ENCODE measurements at places on chromosomes 7 and 10.

DNA sequence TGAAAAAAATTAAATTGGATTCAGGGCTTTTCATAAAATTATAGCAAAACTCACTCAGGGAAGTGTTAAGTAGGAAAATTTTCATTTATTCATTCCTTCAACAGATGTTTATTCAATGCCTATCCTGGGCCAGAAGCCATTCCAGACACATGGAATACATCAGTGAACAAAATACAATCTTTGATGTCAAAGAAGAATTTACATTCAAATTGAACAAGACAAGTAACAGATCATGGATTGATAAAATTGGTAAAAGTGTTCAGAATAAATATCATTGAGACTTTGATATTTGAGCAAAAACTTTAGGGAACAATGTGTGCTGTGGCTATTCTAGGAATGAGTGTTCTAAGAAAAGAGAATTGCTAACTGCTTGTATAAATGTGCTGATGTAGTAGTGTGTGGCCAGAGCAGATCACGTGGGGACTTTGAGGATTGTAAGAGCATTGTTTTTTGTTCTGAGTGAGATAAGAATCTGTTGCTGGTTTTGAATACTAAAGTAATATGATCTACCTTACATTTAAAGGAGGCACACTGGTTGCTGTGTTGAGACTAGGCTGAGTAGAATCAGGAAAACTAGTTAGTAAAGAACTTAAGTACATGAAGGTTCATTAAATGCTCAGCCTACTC is 957.2 kb downstream of the PCDH15 start:
- DNase-seq = no peak

DNA sequence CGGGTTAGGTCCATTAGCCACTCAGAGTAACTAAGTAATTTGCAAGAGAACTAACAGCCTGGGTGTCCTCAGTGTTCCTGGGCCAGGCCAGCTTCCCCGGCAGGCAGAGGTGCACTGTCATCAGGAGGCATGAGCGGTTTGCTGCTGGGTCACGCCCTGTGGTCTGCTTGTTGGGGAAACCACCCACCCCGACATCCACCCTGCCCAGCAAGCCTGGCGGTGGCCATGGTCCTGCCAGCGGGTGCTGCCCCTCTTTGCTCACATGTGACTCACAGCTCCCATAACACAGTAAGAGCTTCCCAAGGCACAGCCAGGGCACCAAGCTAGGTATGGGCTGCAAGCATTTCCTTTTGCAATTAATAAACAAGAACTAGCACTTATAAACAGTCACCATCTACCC is 75.9 kb downstream of the RGS10 start:
- DNase-seq = no peak

DNA sequence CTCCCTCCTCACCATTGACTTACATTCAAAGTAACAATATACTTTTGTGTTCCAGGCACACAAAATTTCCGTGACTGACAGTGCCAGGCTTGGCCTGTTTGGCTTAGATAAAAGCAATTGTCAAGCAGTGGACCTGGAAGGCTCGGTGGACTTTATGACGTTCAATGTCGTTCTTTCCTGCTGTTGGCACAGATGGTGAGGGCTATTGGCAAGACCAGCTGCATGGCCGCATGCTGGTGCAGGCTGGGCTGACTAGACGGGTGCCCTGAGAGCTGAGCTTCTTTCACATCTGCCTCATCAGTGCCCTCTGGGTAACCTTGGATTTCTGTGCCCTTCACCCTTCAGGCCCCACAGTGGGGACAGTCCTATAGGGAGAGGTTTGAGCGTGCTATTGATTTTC is 45.2 kb downstream of the WIPF3 start:
- no peak for DNase-seq

DNA sequence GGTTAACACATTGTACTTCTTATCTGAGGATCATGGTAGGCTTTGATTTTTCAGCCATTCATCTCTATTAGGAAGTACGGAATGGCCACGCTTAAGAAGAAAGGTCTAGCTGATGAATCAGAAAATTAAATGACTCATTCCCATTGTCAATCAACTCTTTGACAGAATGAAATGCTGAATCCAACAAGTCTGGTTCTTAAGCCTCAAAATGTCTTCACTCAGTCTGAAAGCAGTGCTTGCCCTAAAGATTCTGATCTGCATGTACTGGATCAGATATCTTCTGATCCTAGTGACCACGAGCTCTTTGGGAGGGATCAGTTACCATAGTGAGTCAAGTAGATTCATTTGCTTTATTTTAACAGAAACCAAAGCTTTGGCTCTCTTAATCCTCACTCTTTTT is 5.7 kb upstream of the CELF2 start:
- no peak for DNase-seq

DNA sequence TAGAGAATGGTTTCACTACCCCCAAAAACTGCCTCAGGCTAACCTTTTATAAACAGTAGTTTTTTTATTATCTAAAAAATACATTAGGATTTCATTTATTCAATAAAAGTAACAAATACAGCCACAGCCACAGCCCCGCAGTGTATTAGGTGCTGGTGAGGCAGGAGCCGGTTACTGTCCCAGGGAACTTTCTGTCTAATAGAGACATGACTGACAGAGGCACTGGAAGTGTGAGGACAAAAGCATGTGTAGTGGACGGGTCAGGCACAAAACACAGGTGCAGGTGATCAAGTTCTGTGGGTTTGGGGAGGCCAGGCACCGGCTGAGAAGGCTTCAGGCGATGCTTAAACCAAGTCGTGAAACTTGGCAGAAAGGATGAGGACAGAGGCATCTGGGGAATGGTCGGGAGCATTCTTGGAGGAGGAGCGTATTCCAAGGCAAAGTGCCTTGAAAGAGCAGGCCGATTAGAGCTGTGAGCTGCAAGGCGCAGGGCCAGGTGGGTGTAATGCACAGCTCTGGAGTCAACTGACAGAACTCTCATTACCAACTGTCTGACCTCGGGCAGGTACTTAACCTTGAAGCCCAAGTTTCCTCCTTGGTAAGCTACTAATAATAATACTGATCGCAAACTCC is 138.2 kb downstream of the USP6NL start:
- DNase-seq = no peak
